ENCODE measurements at places on chromosomes 1 and 21. TPM values are rescaled to one million over a fixed set of nuclear protein-coding genes. Genes with fewer than 3 reads are reported as not detected.

Gene MAN1C1
- 6.5 TPM for total RNA-seq

Gene PTGFR
- 16.9 TPM for total RNA-seq

Gene LCE1E
- total RNA-seq: not detected

Gene TMEM82
- not detected for total RNA-seq

Gene H6PD
- total RNA-seq: 10.7 TPM

Gene MFSD2A
- total RNA-seq: 5.4 TPM
